ENCODE measurements at places on chromosomes 5 and 9.

DNA sequence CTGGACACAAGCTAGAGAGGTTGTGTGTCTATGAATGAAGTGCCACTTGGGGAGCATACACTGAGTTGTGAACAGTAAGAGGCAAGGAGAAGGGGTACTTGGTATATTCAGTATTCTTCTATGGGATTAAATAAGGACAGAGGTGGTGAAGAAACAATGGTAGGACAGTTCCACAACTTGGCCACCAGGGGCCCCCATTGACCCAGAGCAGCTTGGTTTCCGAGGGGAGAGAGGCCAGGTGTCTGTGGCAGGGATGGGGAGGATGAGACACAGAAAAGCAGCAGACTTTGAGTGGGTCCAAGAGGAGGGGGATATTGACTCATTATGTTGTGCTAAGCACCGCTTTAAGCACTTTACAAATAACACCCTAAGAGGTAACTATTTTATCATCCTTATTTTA lies 220.6 kb downstream of the MELK start:
- DNase-seq, result no peak

- DNase-seq, result no peak
These were observed 166.4 kb upstream of the OTULINL start for GRCh38 chr5:14415024-14415697.

DNA sequence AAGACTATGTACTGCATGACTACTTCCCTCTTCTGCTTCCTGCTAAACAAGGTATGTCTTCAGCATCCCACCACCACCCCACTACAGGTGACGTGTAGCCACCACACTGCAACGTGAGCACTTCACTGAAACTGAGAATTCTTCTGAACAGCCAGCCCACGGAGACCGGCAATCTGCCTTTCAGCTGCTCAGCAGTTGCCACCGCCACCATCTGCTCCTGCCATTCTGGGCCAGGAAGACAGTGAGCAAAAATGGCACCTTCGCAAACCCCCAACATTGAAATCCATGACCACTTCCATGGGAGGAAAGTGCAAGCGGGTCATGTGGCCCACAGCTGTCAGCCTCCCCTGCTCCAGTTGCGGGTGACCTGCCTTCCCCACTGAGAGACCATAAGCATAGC lies 443.4 kb upstream of the ST8SIA4 start:
- DNase-seq, result no peak

GRCh38 chr9:91127653-91128052 lies 234.1 kb downstream of the AUH start:
- DNase-seq, result no peak

- no peak for DNase-seq
These were observed 105.2 kb downstream of the WNK2 start for GRCh38 chr9:93288891-93289883.

DNA sequence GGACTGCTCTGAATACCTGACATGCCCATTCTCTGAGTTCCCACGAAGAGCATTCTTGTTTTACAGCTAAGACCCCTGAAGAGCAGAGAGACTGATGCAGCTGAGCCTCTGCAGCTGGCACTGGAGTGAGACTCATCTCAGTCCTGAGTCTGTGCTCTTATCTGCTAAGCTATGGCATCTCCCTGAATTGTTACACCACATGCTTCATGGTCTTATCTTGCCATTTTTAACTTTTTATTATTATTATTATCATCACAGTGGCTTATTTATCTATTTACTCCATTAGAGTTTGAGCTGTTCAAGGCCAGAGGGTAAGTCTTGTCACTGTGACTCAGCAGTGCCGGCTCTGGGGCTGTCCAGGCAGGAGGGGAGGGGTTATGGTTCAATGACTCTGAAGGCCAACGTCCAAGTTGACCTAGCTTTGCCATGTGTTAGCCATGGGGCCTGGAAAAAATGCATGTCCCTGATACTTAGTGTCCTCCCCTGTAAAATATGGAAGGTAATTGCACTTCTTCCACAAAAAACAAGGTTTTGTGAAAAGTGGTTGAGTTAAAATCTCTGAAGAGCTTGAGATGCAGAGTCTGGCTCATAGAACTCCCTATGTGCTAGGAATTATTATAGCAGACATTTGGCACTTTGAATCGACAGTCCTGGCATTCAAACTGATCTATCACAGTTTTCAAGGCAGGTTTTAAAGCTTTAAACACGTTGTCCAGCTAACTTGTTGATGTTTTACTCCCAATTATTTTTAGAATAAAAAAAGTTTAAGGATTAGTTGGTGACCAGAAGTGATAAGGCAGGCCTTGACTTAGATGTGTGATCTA lies 94.6 kb downstream of the ALDH1A1 start:
- no peak for DNase-seq

DNA sequence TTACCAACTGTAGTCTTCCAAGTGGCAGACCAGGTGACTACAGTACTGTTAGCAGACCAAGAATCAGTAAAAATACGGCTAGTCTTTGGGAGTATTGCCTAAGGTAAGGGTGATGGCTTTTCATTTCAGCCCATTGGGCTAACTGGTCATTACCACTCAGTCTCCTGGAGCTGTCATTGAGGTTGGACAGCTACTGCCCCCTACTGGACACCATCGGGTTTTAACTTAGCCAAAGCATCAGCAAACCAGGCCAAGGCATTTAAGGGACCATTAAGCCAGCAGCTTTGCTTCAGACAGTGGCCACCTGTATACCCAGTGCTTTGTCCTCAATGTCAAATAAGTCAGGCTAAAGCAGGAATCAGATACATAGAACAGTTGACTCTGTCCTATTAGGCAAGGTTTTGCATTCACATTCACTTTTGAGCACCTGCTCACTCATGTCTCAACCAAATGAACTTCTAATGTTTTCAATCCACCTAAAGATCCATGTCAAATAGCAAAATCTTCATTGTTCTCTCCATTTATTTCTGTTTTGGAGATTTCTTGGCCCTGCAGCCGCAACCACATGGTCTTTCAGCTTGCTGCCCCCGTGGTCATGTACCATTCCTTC lies 117.2 kb downstream of the INVS start:
- DNase-seq, result no peak

Measured in ascending aorta (tissue), 2 donors.